ENCODE measurements at places on chromosomes 6 and 20.

DNA sequence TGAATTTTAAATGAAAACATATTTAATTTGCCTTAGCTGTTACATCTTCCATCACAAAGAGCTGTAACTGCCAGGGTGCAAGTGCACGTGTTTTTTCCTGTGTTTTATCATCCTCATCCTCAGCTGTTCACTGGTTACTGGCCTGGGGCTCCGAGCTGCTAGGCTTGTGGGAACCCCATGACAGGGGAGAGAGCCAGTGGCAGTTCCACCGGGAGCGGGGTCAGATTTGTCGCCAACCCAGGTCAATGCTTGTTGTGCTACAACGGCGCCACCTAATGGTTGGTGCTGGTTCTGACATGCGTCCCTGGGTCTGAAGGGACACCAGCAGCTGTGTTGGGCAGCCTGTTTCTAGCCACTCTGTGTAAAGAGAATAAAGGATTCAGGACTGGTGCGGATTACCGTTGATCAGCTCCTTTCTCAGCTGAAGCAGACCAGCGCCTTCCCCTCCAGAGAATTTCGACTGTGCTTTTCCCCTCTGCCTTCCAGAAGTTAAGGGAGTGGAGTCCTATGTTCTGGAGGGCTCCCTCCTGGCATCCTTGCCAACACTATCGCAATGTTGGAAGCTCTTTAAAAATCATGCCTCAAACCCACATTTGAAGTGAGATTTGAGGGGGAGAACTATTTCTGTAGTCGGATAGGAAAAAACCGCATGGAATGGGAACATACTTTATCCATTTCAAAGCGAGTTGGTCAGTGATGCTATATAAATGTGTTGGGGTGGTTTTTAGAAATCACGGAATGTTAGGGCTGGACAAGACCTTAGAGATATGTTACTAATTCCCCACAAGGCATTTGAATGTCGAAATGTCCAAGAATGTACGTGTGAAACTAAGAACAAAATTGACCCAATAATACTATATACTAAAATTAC lies 32.1 kb downstream of the SUMO4 start:
- peak; percentile 95 for DNase-seq

DNA sequence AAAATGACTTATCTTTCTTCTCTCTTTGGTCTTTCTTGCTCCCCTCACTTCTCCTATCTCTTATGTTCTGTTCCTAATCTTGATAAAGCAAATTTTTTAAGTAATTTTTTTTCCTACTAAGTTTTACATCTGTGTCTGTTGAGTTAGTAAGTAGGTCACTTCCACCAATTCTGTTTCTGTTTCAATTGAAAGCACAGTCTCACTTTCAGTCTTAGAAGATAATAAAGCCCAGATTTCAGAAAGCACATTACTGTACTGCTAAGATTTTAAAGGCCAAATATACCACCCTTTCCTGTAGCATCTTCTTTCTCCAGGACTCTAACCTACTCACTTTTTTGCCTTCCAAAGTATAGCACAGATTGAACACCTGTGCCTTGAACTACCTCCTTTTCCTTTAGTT lies 866.1 kb upstream of the ADGRB3 start:
- no peak for DNase-seq

DNA sequence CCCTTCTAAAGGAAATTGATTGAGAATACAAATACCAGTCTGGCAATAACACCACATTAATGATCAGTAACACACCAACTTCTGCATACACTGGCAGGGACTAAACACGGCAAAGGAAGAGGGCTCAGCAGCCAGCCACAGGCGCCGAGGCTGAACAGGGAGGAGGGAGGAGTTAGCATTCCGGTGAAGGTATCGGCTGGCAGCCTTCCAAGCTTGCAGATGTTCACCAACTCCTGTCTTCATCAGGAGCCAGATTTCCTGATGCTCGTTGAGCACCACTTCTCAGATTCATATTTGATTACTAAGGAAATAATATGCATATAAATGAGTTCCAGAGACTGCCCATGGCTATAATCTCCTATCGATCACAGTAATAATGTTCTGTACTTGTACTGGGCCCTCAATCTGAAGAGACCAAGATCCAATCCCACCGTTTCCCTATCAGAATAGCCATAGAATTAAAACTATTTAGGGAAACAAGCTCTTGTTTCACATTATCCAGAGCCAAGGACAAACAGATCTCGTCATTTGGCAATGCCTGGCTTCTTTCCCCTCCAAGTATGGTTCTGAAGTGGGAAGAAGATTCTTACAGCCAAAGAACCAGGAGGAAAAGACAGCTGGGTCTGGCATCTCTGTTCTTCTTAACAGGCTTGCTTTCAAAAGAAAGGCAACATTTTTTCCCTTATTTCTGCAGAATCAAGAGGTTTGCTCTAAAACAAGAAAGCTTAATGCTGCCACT lies 42.2 kb downstream of the GFOD1 start:
- peak; percentile 46 for DNase-seq

GRCh38 chr6:72386324-72386723 lies 235.5 kb upstream of the KCNQ5 start:
- no peak for DNase-seq

GRCh38 chr6:57315111-57315510 lies 2.3 kb upstream of the PRIM2 start:
- DNase-seq, result no peak

DNA sequence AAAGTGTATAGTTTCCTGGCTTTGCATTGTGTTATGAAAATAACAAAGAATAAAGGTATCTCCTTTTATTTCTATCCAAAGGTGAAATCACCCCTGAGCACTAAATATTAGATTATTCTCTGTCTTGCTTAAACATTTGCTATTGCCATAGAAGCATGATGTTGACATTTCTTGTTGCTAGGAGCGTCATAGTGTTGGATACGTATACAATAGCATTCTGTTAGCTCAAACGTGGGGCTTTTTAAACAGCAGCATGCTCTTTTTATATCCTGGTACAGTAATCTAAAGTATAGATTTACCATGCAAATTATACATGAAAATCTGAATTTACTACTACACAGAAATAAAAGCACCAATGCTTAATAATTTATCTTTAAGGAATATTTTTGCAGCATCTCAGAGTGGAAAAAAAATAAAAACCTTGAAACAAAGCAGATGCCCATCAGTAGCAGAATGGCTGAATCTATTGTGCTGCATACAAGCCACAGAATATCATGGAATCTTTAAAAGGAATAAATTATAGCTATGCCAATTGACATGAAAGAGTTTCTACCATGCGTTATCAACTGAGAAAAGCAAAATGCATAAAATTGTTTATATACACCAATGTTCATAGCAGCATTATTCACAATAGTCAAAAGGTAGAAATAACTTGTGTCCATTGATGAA lies 9.6 kb upstream of the HSF2 start:
- DNase-seq, result no peak

DNA sequence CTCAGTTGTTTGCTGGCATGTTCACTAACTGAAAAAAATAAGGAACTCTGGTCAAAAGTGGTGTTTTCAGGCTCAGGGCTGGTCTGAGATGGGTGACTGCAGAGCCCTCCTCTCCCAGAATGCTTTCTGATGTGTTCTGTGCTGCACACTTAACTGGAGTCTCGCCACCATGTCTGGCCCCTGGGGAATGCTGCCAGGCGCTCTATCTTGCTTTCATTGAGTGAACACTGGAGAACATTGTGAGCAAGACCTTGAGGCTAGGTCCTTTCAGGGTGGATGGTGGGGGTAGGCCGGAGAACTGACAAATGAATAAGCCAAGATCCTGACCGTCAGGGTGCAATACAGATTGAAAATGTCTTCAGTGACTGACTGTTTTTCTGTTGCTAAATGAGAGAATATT lies 19.5 kb downstream of the PANK2 start:
- no peak for DNase-seq

DNA sequence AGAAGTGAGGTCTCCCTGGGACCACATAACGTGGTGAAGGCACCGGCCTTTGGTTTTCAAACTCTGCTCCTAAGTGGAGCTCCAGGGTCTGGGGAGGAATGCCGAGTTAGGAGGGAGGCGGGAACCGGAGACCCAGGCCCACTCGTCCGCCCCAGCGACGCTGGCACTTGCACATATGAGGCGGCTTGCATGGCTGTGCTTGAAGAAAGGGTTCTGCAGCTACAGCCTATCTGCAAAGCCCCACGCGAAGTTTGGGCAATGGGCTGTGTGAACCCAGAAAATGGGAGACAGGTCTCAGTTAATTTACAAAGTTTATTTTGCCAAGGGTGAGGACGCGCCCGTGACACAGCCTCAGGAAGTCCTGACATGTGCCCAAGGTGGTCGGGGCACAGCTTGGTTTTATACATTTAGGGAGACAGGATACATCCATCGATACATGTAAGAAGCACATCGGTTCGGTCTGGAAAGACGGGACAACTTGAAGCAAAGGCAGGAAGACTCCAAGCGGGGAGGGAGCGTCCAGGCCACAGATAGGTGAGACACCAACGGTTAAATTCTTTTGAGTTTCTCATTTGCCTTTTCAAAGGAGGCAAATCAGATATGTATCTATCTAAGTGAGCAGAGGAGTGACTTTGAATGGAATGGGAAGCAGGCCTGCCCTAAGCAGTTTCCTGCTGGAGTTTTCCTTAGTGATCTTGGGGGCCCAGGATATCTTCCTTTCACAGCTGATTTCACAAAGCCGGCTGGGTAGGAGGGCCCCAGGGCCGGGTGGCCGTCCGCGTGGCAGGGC lies 782 bp upstream of the PCMTD2 start:
- DNase-seq, result no peak

DNA sequence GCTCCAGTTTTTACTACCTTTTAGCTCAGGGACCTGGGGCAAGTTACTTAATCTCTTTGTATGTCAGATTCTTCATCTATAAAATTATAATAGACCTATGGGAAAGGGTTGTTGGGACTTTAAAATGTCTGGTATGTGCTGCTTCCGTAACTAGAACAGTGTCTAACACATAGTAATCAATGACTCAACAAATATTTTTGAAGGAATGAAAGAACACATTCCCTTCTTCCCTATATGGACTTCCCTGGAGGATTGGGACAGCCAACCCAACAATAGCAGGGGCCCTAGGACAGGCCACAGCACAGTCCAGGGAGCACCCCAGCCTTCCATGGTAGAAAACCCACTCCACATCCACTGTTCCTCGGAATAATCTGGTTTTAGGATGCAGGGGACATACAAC lies 50.7 kb upstream of the TPD52L1 start:
- no peak for DNase-seq

All from HEK293T (cell line).